ENCODE measurements at places on chromosomes 7 and 10.
A peak's percentile ranks its signal among the peaks of the same experiment; 100 is the strongest.

DNA sequence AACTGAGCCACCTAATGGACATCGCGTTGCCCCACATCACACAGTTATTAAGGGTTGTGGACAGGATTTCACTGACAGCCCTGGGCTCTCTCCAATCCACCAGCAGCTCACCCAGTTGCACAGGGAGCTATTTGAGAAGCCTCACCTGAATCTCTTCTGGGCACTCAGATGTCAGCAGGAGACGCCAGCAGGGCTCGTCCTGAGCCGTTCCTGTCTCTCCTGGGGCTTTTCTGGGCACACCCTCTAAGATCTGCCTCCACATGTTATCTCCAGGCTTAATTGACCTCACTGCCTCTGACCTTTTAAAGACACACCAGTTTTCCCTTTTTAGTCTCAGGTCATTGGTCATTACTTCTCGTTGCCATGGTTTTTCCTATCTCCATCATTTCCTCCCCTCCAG is 63.0 kb downstream of the GRID1 start:
- no peak for DNase-seq

DNA sequence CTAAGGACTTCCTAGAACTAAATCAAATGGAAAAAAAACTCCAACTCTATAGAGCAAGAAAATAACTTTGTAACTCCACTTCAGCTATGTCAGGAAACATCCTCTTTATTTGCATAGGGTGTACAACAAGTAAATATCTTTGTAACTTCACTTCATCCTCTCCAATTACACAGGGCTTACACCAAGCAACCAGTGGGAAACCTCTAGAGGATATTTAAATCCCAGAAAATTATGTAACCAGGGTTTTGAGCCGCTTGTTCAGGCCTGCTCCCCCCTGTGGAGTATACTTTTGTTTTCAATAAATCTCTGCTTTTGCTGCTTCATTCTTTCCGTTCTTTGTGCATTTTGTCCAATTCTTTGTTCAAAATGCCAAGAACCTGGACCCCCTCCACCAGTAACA is 22.2 kb downstream of the LIPJ start:
- no peak for DNase-seq

DNA sequence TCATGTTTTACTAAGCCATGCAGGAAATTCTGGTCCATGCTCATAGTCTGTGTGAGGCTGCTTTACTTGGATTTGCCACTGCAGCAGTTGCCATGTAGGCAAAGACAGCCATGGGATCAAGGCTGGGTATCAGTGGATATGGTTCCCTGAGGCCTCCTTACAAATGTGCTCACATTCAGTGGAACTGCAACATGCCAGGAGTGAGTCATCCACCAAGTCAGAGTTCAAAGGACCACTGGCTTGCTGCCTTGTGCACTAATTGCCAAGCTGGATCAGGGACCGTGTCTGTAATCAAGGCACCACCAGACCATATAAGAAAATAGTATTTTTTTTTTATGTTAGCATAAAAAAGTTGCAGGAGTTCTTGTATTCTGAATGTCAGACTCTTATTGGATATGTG is 101.0 kb downstream of the CDCA7L start:
- no peak for DNase-seq

- DNase-seq, result no peak
These were observed 57.0 kb upstream of the PFKP start for GRCh38 chr10:3010334-3010733.

DNA sequence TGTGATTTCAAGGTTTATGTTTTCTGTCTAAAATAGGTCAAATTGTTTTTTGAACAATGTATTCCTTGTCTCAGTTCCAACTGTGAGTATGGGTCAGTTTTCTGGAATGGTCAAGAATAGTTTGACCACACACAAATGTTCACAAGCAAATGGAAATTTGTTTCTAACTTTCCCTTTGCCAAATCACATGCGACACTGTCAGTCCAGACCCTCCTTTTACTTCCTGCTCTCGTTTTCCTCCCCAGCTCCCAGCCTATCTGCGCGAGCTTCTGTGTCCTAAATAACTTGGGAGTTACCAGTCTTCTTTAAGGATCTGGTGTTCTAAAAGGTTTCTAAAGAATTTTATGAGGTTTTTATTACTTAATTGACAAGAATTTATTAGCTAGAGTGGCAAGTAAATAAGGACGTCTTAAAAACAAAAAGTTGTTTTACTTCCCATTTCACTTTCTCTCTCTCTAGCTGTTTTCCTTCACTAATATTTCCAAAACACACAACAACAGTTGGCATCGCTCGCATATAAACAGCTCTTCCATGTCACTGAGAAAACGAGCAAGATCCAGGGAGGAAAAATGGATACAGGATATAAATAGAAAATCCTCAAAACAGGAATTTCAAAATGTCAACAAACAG is 266.1 kb upstream of the KLF6 start:
- DNase-seq, result peak; percentile 49

- no peak for DNase-seq
These were observed 962.4 kb upstream of the GHITM start for GRCh38 chr10:83176901-83177300.

Data from AG08396 (cell line).